Fibroblast of skin of right quadriceps (primary cell): ENCODE measurements at places on chromosomes 7 and 10.
A peak's percentile ranks its signal among the peaks of the same experiment; 100 is the strongest.

GRCh38 chr10:56653289-56653688 is 292.2 kb upstream of the ZWINT start:
- no peak for DNase-seq

GRCh38 chr10:21993360-21994001 is 10.0 kb downstream of the DNAJC1 start:
- DNase-seq: peak; percentile 24

DNA sequence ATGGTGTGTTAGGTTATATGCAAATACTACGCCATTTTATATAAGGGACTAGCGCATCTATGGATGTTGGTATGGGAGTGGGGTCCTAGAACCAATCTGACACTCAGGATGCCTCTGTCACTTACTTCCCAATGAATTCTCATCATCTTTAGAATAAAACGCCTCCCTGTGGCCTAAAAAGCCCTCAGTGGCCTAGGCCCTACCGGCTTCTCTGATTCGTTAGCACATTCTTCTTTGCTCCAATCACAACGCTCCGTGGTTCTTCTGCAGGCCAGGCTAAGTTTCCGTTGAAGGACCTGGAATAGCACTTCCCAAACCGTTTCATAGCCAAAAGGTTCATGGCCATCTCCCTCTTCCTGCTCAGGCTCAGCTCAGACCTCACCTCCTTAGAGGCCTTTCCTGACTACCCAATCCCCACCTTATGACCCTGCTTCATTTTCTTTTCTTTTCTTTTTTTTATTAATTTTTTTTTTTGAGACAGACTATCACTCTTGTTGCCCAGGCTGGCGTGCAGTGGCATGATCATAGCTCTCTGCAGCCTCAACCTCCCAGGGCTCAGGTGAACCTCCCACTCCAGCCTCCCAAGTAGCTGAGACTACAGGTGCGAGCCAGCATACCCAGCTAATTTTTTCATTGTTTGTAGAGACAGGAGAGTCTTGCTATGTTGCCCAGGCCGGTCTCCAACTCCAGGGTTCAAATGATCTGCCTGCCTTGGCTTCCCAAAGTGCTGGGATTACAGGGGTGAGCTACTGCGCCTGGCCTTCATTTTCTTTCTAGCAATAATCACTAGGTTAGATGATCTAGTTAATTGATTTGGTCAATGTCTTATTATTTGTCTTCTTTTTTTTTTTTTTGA is 24.5 kb upstream of the YWHAG start:
- DNase-seq: peak; percentile 27

DNA sequence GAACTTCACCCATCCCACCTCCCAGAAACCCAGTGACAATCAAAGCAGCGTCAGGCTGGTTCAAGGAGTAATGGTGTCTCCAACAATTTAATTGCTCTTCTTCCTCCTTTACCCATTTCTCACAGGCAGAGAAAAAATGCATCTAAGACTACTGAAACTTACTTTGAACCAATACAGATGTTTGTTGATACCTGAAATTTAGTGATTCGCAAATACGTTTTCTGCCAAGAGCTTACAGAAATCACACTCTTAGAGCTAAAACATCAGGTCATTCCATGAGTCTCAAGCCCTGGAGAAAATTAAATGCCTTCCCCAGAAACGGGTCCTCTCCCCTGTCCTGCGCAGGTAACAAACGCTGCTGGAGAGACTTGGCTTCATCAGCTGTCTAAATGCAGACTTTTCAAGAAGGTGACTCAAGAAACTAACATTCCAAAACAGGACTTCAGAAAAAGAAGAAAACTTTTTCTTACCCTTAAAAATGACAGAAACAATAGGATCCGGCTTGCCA is 443 bp downstream of the MYOF start:
- DNase-seq: no peak

- DNase-seq: peak; percentile 68
These were observed 586.6 kb downstream of the SUGCT start for GRCh38 chr7:40721342-40721949.
